ENCODE measurements at places on chromosomes 13 and 19.
A peak's percentile ranks its signal among the peaks of the same experiment; 100 is the strongest.

- no peak for DNase-seq
These were observed 20.6 kb downstream of the ZNF558 start for GRCh38 chr19:8811315-8812172.

DNA sequence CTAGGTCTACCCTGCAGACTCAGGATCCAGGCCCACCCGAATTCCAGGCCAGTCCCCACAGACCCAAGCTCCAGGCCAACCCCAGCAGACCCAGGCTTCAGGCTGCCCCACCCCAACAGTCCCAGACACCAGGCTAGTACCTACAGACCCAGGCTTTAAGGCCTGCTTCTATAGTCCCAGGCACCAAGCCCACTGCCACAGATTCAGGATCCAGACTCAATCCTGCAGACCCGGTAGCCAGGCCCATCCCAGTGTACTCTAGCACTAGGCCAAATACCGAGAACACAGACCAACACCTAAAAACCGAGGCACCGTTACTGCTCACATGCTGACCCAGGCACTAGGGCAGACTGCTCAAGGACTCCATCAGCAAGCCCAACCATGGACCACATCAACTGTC is 862.3 kb downstream of the UQCRFS1 start:
- no peak for DNase-seq

- DNase-seq: no peak
These were observed 4.3 kb downstream of the SLC25A30 start for GRCh38 chr13:45413826-45414307.

GRCh38 chr13:40494946-40495620 is 171.4 kb downstream of the FOXO1 start:
- no peak for DNase-seq

GRCh38 chr19:19261350-19262189 is 11.5 kb downstream of the TM6SF2 start:
- no peak for DNase-seq

GRCh38 chr19:43306097-43306496 is 36.8 kb upstream of the PSG9 start:
- no peak for DNase-seq

DNA sequence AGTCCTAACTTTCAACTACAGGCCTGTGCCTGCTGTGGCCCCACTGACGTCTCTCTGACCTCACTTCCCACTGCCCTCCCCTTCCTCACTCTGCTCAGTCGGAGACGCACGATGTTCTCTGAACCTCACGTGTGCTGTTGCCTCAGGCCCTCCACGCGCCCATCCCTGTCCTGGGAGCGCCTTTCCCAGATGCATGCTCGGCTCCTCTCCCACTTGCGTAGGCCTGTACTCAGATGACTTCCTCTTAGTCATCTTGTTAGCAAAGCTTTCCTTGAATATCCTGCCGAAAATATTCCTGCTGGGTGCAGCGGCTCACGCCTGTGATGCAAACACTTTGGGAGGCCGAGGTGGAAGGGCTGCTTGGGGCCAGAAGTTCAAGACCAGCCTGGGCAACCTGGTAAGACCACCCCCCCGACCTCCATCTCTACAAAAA is 9.3 kb upstream of the SYT5 start:
- no peak for DNase-seq

- no peak for DNase-seq
These were observed 25.8 kb upstream of the SLC7A9 start for GRCh38 chr19:32895384-32895783.

- DNase-seq: no peak
These were observed 4.7 kb upstream of the LILRA6 start for GRCh38 chr19:54247106-54247930.

DNA sequence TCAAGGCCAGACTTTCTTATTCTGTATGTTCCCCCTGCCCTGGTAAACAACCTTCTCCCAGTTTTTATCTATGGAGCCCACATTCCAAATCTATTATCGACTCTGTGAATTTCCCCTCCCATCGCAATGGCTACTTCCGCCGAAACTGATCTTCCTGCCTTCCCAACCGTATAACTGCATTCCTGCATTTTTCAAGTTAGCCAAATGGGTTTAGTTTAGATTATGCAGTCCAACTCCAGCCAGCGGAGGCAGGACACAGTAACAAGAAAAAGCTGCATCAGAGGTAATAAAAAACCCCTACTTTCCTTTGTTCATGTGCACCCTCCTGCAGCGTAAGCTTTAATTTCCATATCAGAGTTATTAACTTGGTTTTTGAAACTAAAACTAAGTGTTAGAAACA is 112.2 kb upstream of the ZNF91 start:
- no peak for DNase-seq

- DNase-seq: peak; percentile 84
These were observed at the start of gene MIDN for GRCh38 chr19:1248139-1248785. Gene MIDN (plus strand): TSS chr19:1248583. CDS start chr19:1250297, 1,714 bp downstream.

GRCh38 chr13:40376867-40377535 is 289.4 kb downstream of the FOXO1 start:
- DNase-seq: no peak

- DNase-seq: no peak
These were observed 12.9 kb downstream of the MIPEP start for GRCh38 chr13:23876265-23876664.

- no peak for DNase-seq
These were observed 55.4 kb upstream of the ADGRE5 start for GRCh38 chr19:14325863-14326262.

- DNase-seq: no peak
These were observed 7.4 kb upstream of the FCGBP start for GRCh38 chr19:39941615-39942365.

DNA sequence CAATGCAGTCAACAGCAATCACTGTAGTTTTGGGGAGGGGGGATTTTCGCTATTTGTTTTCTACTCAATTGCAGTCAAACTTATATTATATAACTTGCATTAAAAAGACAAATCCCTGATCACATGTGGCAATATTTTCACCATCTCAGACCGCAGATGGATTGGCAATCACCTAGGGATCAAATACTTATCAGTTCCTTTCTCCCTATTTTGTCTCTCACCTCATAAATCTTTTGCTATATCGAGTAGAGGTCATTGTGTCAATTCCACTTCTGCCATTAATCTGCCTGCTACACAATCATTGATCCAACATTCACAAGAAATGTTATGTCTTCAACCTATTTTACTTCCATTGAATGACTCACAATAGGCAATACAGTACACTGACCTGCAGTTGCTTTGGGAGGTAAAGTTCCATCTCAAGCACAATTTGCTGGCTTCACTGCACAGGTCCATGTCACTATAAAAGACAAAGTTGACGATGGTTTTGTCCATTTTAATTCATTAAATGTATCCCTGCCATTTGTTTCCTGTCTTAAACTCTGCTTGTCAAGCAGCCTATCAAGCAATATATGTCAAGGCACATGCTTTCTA is 415.8 kb upstream of the PCDH9 start:
- no peak for DNase-seq

- no peak for DNase-seq
These were observed at the start of gene MEDAG for GRCh38 chr13:30905932-30906383. Gene MEDAG (plus strand): TSS chr13:30906271. CDS start chr13:30906516, 245 bp downstream.

DNA sequence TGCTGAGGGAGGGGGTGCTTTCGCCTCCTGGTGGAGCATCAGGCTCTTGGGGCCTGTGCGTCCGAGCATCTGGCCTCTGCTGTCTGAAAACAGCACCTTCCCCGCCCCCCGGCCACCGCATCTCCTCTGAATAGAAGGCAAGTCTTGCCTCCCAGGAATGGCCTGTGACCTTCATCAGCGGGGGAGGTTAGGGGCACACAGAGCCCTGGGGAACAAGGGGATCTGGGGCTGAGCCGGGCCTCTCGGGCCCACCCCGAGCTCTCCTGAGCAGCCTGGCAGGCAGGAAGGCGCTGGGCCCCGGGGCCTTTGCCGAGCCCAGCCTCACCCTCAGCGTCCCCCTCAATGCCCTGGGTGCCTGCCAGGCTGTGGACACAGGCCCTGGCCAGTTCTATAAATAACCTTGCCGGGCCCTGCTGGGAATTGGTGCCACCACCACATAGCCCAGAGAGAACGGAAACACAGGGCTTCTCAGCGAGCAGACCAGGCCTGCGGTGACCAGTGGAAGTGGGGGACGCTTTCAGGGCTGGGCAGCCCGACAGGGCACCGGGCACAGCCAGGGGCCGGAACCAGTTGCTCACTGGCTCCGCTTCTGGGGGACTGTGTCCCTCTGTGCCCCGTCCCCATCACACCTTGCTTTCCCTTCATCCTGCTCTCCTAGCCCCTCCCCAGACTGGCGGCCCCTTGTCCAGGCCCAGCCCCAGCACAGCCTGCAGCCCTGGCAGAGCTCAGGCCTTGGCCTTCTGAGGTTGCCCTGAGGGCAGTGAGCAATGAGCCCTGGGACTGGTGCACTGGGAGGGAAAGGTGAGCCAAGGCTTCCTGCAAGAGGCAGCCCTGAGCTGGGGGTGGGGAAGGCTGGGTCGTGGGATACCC is 9.5 kb downstream of the STK11 start:
- DNase-seq: no peak

GRCh38 chr19:41479757-41480191 is 36.8 kb downstream of the ERICH4 start:
- no peak for DNase-seq

DNA sequence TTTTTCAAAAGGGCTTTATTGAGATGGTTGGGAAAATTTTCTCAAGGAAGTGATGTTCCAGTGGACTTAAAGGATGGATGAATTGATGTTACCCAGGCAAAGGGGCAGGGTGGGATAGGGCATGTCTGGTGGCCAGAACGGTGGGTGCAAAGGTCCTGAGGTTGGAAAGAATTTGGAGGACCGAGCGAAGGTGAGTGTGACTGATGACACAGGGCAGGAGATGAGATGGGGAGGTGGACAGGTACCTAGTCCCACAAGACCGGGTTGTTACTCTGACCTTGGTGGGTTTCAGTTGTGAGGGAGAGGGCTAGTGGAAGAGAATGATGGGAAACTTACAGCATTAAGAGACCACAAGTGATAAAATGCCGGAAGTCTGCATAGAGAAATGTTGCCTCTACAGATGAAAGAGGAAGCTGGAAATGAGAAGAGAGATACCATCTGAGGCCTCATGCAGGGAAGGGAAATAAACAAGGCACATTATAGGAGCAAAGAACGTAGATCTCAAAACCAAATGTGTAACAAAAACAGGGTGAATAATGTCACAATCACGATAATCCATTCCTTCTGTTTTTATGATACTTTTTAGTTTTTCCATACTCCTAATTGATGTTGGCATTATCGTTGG is 4.5 kb downstream of the ADGRE1 start:
- DNase-seq: no peak

Measured in amniotic stem cell (primary cell).